ENCODE measurements at places on chromosomes 4 and X.

GRCh38 chr4:13992975-13993520, 365.5 kb upstream of the BOD1L1 start:
- DNase-seq, result peak; percentile 22

DNA sequence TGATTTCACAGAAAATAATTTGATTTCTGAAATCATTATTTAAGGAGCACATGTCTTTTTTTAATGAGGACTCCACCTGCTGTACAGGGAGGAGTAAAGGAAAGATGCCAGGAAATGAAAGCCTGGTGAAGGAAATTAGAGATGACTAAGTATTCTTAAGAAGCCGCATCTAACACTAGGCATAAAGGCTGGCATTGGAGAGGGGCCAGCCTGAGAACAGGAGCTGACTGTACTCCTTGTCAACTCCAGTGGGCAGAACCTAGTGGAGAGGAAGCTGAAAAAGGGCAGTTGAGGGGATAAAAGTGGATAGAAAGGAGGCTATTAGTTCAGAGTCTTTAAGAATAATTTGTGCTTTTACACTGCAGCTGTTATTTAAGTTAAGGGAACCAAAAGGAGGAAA, 393.0 kb downstream of the PPP1R2C start:
- peak; percentile 1 for DNase-seq

DNA sequence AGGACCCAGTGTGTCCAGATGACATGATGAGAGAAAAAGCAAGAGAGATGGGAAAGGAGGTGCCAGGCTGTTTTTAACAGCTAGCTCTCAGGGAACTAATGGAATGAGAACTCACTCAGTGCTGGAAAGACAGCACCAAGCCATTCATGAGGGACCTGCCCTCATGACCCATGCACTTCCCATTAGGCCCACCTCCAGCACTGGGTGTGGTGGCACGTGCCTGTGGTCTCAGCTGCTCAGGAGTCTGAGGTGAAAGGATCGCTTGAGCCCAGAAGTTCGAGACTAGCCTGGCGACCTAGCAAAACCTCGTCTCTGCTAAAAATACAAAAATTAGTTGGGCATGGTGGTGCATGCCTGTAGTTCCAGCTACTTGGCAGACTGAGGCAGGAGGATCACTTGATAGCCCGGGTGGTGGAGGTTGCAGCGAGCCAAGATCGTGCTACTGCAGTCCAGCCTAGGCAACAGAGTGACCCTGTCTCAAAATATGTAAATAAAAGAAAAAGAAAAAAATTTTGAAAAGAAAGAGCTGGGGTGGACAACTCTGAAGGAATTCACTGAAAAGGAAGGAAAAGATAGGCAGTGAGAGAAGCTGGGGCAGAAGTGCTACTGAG, 50.9 kb downstream of the FAM193A start:
- peak; percentile 50 for DNase-seq

DNA sequence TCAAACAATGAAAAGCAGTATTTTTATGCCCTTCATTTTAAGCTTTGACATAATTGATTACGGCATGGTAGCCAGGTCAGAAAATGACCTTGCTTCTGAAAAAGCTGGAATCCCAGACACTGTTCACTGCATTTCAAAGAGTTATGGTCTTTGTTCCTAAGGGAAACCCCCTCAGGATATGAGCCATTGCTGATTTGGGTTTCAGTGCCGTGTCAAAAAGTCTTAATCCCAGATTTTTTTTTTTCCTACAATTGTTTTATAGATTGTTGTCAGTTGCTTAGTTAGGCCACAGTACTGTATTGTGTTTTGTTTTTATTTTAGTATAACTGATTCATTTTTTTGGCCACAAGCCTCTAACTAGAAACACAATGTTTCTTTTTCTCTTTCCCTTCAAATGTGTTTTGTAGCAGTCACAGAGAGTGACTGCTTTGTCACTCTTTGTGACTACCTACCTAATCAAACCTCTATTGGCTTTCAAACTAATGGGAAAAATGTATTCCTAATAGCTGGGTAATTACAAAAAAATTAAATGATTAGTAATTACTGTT, 10.3 kb downstream of the WDR44 start:
- no peak for DNase-seq

DNA sequence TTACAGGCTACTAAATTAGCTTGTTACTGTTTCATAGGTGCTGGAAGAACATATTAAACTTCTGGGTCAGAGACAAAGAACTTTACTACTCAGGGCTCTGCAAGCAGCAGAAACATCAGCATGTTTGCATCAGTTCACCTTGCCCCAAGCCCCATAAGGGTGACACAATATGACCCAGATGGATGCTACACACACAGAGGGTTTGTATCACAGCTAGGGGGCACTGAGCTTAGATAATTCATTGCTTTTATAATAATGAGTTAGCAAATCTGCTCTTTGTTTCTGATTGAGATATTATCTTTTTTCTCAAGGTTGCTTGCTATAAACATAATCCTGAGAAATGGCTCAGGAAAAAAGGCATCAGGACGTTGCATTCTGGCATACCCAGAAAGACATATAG, 4.8 kb upstream of the SYNPO2 start:
- peak; percentile 27 for DNase-seq

GRCh38 chr4:185638548-185639301, 103.4 kb upstream of the PDLIM3 start:
- no peak for DNase-seq

DNA sequence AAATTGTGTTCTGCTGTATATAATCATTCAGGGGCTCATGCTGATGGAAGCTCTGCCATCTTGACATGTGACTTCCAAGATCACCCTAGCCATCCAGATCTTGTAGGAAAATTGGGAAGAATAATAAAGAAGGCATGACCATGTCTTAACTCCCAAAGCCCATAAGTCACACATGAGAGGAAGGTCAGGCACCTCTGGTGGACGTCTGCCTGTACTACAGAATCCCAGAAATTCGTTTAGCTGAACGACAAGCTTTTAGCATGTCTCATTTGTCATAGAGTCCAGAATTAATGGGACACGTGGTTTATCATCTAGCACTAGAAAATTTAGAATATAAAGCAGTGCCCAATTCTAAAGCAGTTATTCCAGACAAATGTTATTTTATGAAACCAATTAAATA, 212.7 kb downstream of the CENPC start:
- DNase-seq, result peak; percentile 55

DNA sequence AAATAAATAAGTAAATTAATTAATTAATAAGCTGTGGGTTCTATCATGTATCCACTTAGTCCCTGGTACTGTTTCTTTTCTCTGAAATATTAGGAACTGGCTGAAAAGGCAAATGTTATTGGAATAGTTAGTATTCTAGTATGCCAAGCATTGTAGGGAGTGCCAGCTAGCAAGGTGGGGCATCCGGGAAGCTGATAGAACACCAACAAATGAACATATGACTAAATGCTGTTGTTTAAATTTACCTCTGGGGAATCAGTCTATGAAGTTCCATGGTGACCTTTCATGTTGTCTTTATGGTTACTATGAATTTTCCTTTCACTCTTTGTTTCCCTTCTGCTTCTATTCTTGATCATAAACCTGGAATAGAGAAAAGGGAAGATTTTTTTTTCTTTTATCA, 32.7 kb downstream of the NUDT6 start:
- no peak for DNase-seq
